Kidney (tissue), 22 donors: ENCODE measurements at places on chromosomes 7 and 10. TPM values are rescaled to one million over a fixed set of nuclear protein-coding genes. Genes with fewer than 3 reads are reported as not detected.

TAS2R5 gene
- polyA plus RNA-seq: not detected

DNA sequence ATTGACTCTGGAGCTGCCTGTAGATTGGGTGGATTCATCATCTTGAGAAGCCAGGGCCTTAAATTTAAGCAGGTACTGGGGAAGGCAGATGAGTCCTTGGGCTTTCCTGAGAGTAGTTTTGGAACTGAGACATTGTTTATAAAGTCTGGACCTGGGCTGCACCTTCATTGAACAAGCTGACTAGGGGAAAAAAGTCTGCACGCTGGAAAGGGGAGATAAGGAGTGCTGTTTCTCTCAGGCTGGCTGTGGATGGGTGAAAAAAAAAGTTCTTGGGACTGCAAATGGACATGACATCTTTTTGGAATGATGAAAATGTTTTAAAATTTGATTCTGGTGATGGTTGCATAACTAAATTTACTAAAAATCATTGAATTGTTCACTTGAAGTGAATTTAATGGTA, 12.0 kb downstream of the SEC24C start:
- DNase-seq: no peak

DNA sequence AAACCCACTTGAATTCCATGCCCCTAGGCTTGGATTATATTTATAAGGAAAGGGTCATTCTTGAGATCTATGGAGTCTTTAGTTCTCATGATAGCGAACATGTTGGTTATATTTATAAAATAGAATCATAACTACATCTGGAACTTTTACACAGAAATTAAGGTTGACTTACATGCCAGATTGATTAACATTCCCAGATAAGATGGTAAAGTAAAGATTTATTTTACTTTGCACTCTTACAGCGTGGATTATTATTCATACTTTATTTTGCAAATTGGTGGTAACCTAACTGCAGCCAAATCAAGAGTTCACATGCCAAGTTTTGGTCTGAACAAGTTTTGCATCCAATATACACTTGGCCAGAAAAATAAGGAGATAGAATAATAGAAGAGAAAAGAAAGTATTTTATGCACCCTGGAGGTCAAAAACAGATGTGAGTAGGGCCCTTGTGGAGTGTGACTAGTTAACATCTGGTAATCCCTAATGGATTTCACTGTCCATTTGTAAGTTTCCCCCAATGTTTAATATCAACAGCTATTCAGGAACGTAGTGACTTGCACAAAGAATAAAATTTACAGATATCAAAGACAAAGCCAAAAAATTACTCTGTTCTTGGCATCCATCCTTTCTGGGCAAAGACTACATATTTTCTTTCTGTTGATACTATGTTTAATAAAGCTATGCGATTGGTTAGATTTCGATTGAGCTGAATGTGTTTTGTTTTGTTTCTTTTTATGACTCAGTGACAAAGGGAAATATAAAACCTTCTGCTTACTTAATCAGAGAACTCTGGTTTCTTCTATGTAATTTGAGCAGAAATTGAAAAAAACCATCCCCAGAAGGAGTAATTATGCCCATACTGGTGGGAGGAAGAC, 10.1 kb upstream of the TMEM26 start:
- DNase-seq: no peak

NRAP gene
- not detected for polyA plus RNA-seq

GRCh38 chr7:131562941-131563340, 6.5 kb upstream of the PODXL start:
- DNase-seq: no peak

PON3 gene
- polyA plus RNA-seq: 1.9 TPM

GRCh38 chr7:29113384-29114102, 32.8 kb downstream of the CPVL start:
- DNase-seq: no peak

NEUROD6 gene
- not detected for polyA plus RNA-seq

DNA sequence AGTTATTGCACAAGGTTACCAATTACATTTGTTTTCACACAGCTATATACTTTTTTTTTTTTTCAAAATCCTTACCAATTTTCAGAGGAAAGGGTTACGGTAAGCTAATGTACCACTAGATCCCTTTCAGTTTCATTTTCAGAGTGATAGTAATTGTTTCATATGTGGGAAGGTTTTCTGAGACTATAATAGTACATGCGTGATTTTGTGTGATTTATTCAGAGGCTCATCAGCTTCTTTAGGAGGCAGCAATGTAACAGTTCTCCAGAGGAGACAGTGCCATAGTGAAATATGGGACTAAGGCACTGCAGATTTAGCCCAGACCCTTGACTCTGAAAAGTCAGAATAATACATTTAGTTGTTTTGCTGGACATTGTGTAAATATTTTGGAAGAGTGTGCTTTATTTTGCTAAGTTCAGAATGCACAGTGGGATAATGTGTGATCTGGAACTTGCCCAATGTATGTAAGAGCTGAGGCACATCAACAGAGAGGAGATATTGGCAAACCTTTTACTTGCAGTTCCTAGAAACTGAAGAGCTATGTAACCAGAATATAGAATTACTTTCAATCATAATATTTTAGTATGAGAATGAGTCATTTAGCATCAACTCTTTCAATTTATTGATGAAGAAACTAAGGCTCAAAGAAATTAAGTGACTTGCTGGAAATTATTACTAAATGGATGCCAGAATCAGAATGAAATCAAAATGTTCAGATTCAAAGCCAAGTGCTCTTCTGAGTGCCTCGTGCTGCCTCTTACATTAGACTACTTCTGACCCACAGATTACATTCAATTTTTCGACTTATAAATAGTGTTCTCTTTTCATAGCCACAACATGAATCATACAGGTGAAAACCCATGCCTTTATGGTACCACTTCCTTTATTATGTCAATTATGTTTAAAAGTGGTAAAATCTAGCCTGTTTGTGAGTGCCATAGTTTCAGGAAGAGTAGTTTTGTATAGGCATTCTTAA, 207.7 kb upstream of the TEX47 start:
- DNase-seq: peak; percentile 5

DNA sequence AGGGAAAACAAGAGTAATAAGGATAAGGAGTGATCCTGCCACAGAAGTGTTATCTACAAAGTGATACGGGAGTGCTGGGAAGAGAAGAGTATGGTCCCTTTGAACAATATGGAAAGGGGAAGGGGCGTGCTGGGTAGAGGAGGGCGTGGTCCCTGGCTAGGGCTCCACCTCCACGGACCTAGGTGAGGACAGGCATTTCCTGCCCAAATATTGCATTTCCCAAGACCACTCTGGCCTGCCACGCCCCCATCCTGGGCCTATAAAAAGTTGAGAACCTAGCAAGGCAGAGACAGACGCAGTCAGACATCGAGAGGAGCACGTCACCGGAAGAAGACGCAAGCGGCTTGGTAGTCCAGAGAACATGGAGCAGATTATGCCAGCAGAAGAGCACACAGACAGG, 22.8 kb downstream of the VSTM4 start:
- DNase-seq: no peak

DNA sequence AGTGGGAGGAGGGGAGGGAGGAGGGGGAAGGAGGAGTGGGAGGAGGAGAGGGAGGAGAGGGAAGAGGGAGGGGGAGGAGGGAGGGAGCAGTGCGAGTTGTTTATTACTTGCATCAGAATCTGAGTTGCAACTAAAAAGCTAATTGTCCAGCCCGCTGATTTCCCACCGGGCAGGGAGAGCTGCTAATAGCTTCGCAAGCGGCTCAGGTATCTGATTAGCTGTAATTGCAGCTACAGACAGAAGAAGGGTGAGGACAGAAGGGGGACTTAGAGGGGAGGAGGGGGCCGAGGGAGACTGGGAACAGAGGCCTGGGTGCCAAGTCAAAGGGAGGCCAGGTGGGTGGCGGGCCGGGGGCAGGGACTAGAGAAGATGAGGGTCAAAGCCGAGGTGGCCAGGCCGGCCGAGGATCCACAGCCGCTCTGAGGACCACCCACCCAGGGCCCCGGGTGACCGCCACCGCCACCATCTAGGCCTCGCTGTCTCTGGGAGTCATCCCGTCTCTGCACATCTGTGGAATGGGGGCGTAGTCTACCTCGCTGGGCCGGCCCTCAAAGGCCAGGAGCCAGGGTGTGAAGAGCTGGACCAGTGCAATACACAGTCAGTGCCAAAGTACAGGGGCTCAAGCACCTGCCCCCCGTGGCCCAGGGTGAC, 54.2 kb downstream of the MICALL2 start:
- peak; percentile 65 for DNase-seq

DNA sequence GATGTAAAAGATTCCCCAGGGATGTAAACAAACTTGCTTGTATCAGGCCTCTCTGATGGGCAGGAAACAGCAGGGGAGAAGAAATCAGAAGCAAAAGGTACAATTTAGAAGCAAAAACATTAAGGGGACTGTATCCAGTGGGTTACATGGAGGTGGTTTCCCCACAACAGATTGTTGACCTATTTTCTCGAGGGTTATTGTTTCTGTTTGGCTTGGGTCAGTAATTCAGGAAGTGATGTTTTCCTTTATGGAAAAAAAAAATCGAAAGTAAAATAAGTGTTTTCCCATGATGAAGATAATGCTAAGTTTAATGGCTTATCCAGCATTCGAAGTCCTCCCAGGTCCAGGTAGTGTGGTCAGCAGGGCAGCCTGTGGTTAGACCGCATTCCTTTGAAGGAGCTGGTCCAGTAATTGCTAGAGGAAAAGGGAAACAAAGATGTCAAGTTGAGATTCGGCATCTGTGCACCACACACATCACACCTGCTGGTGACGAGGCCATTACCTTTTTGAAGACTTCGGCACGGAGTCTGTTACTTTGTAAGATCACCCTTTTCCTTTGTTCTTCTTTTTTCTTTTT, 37.3 kb upstream of the ADAM12 start:
- no peak for DNase-seq

- no peak for DNase-seq
These were observed 972.5 kb downstream of the LRMDA start for GRCh38 chr10:76403912-76404311.

DNA sequence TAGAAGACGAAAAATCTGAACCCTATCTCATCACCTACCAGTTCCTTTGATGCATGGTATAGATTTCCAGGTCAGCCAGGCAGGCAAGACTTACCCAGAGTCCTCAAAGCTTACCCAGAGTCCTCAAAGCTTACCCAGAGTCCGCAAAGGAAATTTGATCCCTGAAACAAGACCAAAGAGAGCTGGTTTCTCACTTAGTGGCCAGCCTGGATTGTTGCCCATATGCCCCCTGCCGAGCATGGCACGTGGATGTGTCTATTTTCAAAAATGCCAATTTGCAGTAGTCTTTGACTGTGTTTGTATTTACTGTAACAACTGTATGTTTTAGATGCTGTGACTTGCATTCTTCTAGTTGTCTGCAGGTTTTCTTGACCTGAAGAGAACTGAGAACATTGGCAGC, 120.2 kb upstream of the STARD3NL start:
- DNase-seq: no peak

DNA sequence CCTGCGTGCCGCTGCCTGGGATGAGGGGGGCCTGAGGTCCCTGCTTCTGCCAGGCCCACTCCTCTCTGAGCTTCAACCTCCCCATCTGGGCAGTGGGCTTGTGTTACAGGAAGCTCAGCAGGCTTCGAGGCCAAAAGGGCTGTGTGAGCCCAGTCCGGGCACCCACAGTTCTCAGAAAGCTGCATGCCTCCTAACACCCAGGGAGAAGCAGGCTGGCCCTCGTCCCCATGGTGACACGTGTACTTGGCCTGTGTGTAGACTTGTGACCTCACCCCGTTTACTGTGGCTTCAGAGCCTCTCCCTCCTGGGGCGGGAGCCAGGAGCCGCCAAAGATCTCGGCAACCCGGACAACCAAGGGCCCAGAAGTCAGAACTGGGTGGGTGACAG, 2.2 kb upstream of the GRIFIN start:
- DNase-seq: peak; percentile 87

DNA sequence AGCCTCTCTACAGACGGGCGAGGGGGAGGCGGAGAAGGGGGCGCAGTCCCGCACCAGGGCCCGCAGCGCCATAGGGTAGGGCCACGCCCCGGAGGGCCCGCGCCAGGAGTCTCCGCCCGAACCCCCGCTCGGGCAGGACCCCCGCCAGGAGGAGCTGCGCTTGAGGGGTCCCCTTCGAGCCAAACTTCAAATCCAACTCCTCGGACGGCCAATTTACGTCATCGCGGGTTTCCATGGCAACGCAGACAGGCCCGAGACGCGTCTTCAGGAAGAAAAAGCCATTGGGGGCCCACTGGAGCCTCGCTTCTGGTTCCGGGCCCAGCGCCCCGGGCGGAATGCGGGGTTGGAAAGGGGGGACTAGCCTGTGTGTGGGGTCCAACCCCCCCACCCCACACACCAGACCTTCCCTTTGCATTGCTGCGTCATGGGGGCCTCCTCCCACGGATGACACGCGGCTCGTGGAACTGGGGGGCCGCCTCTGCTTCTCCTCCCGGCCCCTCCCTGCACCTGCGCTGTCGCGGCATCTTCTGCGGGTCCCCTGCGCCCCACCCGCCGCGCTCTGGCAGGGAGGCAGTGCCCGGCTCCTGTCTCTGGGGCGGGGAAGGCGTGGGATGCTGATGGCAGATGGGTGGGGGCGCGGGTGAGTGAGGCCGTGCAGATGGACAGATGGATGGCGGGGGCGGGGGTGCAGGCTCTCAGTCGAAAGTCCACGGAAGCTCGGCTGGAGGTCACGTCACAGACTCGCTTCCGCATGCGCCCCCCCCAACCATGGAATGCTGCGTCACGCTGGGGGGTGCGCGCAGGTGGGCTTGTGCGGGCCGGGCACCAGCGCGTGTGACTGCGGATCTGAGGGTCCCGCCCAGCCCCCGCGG, 1.2 kb downstream of the CALY start:
- peak; percentile 76 for DNase-seq

LBX1 gene
- polyA plus RNA-seq: not detected
